ENCODE measurements at places on chromosomes 6 and 20. TPM values are rescaled to one million over a fixed set of nuclear protein-coding genes. Genes with fewer than 3 reads are reported as not detected.

CDH4 gene
- total RNA-seq: 0.52 TPM

CRISP3 gene
- total RNA-seq: not detected

NHSL1 gene
- 25.1 TPM for total RNA-seq

RBPJL gene
- not detected for total RNA-seq

NINL gene
- total RNA-seq: 5.7 TPM

STK4 gene
- 17.7 TPM for total RNA-seq
